GM23248 (cell line): ENCODE measurements at places on chromosomes 13 and 19. TPM values are rescaled to one million over a fixed set of nuclear protein-coding genes. Genes with fewer than 3 reads are reported as not detected.

- no peak for DNase-seq
Measured at GRCh38 chr13:45301263-45301662, 39.7 kb downstream of the TPT1 start.

DNA sequence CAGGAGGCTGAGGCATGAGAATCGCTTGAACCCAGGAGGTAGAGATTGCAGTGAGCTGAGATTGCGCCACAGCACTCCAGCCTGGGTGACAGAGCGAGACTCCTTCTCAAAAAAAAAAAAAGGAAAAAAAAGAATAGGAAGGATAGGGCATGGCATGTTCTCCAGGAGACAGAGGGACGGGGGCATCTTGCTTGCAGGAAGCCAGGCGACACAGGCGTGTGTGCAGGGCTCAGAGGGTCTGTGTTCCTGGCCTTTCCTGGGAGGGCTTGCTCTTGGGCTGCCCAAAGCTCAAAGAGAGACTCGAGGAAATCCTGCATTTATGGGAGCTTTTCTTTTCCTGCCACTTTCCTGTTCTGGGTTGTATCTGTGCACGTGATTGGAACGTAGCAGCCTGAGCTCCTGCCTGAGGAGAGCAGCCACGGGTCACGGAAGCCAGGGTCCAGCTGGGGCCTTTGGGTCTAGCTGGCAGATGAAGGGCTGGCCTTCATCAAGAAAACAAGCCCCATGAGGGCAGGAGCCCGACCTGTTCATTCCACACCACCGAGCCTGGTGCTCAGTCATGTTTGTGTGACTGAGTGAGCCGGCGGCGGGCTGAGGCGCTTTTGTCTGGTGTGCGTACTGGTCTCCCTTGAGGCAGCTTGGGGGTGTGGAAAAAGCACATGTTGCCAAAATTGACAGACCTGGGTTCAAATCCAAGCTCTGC, 44.5 kb downstream of the CAPN12 start:
- no peak for DNase-seq

DNA sequence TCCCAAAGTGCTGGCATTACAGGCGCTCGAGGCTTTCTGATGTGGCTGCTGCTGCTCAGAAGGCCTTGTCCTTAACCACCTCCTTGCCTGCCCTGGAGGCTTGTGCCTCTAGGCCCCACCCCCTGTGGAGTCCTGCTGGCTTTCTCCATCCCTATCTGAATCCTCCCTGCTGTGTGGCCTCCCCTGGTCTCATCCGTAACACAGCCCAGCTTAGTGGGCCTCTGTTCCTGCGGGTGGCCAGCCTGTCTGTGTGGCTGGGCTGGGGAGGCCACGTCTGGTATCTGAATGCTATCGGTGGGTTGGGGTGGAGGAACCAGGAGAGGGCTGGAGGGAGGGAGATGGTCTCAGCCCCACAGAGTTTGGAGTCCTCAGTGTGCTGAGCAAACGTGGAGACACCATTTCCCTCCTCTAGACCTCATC, 4.7 kb downstream of the RPL28 start:
- DNase-seq = no peak

DNA sequence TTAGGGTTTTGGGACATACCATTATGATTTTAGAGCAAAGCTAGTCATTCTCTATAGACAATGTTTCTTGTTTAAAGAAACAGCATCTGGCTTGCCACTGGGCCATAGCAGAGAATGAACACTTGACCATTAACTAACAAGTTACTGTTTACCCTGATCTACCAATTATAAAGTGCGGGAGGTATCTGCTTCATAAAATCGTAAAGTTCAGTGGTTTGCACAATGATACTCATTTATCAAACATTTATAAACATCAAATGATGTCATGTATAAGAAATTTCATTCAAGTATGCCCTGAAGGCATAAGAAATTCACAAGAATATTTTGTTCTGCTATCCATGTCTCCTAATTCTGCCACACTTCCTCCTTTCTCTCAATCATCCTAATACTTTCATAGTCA, 139.2 kb downstream of the PCDH20 start:
- DNase-seq = no peak

C19orf73 gene
- 0.86 TPM in 1 of 2 replicates, not detected in the other for total RNA-seq

ZNF575 gene
- 0.22 TPM in 1 of 2 replicates, not detected in the other for total RNA-seq

ZNF587 gene
- total RNA-seq = 10.0 and 14.3 TPM in 2 replicates
